ENCODE measurements at places on chromosomes 2 and 18.

- no peak for DNase-seq
Measured at GRCh38 chr2:154229966-154230365, 358.2 kb downstream of the GALNT13 start.

DNA sequence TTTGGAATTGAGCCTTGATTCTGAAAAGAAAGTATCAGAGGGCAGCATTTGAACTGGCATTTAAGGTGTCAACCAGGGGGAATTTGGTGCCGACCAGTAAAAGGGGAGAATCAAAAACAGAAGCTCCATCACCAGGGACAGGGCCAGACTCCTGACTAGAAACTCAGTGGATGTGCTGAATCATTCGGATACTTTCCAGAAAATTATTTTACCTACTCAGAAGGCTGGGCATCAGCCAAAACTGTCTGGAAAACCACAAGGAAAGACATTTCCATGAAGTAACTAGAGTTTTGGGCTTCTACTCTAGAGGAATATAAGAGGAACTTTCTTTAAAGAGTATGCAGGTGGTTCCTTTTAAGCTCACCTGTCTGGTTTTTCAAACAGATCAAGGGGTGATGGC lies 756.6 kb downstream of the RNF144A start:
- DNase-seq, result no peak

- no peak for DNase-seq
Measured at GRCh38 chr2:132400901-132401240, 15.7 kb upstream of the GPR39 start.

DNA sequence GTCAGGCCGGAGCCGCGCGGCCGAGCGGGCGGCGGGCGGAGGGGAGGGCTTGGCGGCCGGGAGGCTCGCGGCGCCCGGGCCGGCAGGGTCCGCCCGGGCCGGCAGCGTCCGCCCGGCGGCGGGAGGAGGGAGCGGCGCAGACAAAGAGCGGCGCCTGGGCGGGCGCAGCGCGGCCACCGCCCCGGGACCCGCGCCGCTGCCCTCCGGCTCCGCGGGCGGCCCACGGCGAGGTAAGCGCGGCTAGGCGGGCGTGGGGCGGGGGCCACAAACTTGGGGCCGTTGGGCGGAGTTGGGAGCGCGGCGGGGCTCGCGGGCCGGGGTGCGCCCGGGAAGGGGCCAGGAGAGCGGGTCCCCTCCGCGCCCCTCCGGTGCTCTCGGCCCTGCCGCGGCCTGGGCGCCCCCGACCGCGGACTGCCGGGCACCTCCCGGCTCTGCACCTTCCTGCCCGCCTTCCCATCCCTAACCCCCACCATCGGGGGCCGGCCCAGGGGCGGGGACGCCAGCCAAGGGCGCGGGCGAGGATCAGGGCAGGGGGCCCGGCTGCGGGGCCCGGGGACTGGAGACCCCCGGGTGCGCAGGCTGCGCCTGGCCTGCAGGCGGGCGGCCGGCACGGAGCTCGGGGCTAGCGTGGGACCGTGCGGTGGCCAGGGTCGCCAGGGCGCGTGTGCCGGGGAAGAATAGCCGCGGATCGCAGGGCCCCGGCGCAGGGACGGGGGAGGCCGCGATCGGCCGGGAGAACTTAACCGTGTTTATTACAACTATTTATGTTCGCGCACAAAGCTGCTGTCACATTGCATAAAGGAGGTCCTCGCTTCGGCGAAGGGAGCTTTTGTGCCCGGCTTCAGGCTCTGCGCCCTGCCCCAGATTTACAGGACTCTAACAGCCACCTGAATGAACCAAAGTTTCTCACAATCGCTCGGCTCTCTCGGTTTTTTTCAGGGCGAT lies at the start of gene NCK2:
Gene NCK2 (plus strand): TSS at position 4 of the 945 bp plus-strand sequence. CDS start 110,152 bp downstream, outside the sequence.
- DNase-seq, result peak; percentile 69

- peak; percentile 70 for DNase-seq
Measured at GRCh38 chr2:223993634-223994232, 36.5 kb downstream of the MRPL44 start.

GRCh38 chr2:127079358-127079920 lies 27.5 kb downstream of the BIN1 start:
- no peak for DNase-seq

- peak; percentile 44 for DNase-seq
Measured at GRCh38 chr2:28469304-28469703, 26.6 kb upstream of the PLB1 start.

- DNase-seq, result no peak
Measured at GRCh38 chr2:85438201-85439024, 19.9 kb downstream of the SH2D6 start.

DNA sequence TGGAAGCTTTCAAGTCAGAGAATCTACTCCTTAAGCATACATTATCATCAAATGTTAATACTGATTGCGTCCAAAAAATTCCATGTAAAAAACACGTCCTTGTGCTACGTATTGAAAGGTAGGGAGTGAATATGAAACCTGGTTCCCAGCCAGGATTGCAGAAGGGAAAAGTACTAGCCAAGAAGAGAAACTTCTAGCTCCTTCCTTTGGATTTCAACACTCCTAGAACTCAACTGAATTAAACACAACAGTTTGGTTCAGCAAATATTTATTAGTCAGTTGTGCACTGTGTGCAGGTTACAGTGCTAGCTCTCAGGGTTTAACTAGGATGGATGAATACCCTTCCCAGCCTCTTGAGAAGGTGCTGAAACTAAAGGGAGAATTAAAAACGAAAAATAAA lies 33.9 kb upstream of the FHL2 start:
- DNase-seq, result no peak
